ENCODE measurements at places on chromosomes 1 and 21. TPM values are rescaled to one million over a fixed set of nuclear protein-coding genes. Genes with fewer than 3 reads are reported as not detected.

DNA sequence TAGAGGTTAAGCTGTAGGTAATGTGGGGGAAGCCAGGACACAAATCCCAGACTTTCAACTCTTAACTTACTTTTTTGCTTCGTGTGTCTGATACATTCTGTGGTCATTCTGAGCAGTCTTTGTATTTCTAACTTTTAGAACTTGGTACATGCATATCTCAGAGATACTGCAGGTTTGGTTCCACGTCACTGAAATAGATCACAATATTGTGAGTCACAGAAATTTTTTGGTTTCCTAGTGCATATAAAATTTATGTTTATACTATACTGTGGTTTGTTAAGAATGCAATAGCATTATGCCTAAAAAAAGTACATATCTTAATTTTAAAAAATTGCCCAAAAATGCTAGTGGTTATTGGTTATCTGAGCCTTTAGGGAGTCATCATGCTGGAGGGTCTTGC lies 3.2 kb downstream of the URB2 start:
- no peak for DNase-seq
- H3K36me3 ChIP-seq, result peaks cover 10% of the 10 kb centered on the region
- H3K4me3 ChIP-seq, result no peak overlapping the region
- no peak overlapping the region for H3K27ac ChIP-seq
- H3K27me3 ChIP-seq, result no peaks in the 10 kb centered on the region
- H3K4me1 ChIP-seq, result peaks cover 35% of the 10 kb centered on the region

DNA sequence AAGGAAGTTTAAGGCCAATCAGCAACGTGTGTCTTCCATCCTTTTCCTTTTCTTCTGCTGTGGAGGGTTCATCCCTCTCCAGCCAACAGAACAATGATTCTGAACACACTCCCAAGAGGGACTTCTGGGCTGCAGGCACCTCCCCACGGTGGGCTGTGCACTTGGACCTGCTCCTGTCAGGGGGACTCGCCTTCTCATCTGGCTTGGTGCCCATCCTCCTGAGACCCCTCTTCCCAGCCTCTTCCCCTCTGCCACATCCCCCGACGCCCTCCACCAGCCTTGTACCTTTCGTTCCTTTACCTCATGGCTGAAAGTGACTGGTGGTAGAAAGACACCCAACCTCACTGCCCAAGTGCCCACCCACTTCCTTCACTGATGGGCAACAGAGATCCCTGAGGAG lies 26.0 kb upstream of the SLAMF9 start:
- no peak overlapping the region for H3K27ac ChIP-seq
- no peak for DNase-seq
- H3K4me3 ChIP-seq, result no peak overlapping the region
- H3K4me1 ChIP-seq, result no peaks in the 10 kb centered on the region
- H3K36me3 ChIP-seq, result no peaks in the 10 kb centered on the region

Gene UBL4B
- total RNA-seq, result not detected

Gene S100A7
- total RNA-seq, result not detected

DNA sequence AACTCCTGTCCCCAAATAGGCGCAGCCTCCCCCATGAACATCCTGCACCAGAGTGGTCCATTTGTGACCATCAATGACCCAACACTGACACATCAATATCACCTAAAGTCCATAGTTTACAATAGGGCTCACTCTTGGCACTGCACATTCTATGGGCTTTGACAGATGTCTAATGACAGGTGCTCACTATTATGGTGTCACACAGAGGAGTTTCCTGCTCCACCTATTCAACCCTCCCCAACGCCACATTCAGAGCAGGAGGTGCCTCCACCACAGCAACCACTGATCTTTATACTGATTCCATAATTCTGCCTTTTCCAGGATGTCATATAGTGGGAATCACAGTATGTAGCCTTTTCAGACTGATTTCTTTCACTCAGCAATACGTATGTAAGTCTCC lies 24.2 kb downstream of the GNG4 start:
- peaks cover 26% of the 10 kb centered on the region for H3K27me3 ChIP-seq
- H3K4me3 ChIP-seq, result no peak overlapping the region
- H3K36me3 ChIP-seq, result no peaks in the 10 kb centered on the region

Gene MAB21L3
- not detected for total RNA-seq

DNA sequence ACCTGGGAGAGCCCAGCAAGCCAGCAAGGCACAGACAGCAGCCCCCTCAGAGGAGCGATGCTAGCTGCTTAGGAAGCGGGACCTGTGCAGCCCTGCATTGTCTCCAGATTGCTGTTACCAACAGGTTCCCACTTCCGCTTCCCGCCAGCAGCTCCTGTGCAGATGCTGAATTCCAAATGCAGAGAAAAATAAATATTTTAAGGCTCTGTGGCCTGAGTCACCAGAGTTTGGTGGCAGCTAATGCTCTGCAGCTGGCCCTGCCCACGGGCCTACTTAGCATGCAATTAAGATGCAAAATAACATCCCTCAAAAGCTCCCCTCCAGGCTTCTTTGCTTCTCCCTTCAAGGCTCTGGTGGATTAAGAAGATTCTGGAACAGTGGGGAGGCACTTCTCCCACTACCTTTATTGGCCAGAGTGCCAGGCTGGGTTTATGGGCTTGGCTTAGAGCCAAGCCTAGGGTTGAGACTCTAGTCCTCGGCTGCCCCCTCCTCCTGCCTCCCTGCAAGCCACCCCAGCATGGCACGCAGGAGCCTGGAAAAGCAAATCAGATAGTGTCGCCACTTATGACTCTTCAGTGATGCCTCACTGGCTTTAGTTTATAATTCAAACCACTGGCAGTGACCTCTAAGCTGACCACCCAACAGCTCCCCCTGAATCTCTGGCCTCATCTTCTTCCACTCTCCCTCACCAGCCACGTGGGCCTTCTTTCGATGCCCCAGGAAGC lies 207.1 kb upstream of the ZC3H12A start:
- DNase-seq, result no peak
- no peaks in the 10 kb centered on the region for H3K4me1 ChIP-seq
- no peaks in the 10 kb centered on the region for H3K36me3 ChIP-seq
- peaks cover 5% of the 10 kb centered on the region for H3K27me3 ChIP-seq
- H3K4me3 ChIP-seq, result no peak overlapping the region

Gene SPRR4
- not detected for total RNA-seq

DNA sequence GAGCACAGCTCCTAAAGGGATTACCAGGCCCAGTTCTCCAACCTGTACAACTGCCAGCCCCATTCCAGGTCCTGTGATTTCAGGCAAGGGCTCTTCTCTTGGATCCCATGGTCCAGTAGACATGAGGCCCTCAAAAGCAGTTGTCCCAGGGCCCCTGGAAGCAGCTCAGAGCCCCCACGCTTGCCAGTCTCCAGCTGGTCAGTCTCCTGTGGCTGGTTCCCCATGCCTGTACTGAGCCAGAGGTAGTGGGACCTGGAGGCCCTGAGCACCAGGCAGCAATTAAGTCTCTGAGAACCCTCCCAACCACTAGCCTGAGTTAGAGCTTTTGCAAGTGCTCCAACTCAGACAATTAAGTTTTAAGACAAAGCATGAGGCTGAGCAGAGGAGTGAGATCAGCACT lies 36.9 kb downstream of the CDC42BPA start:
- no peak overlapping the region for H3K4me3 ChIP-seq
- no peak for DNase-seq
- H3K27ac ChIP-seq, result no peak overlapping the region
- peaks cover under 1% of the 10 kb centered on the region for H3K36me3 ChIP-seq
- H3K4me1 ChIP-seq, result no peaks in the 10 kb centered on the region

DNA sequence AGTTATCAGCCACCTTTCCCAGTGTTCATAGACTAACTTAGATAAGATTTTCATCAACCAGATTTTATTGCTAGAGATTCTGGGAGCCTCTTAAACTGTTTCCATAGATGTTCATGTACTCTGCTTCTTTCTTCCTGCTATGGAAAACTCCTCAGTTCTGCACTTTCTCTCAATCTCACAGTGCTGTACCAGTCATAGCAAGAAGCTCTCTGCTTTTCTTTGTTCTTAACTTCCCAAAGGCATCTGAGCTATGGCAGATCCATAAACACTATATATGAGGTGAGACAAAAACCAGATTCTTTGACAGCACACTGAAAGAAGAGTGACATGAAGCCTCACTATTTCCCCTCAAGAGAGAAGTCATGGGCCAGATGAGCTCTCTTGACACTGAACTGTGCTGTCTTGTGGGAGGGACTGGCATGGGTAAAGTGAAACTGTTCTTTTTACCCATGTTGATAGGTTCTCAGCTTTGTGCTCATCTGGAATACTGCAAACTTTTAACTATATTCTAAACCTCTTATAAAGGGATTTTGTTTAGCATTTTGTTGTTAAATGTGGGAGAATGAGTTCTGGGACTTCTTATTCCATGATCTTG lies 64.2 kb upstream of the LYPLAL1 start:
- no peak overlapping the region for H3K4me3 ChIP-seq
- no peaks in the 10 kb centered on the region for H3K4me1 ChIP-seq
- no peak overlapping the region for H3K27ac ChIP-seq
- H3K27me3 ChIP-seq, result no peaks in the 10 kb centered on the region
- H3K36me3 ChIP-seq, result no peaks in the 10 kb centered on the region

GRCh38 chr1:161705537-161705936 lies 1.5 kb upstream of the FCRLA start:
- no peaks in the 10 kb centered on the region for H3K36me3 ChIP-seq
- no peak overlapping the region for H3K4me3 ChIP-seq
- no peaks in the 10 kb centered on the region for H3K4me1 ChIP-seq
- no peak for DNase-seq

DNA sequence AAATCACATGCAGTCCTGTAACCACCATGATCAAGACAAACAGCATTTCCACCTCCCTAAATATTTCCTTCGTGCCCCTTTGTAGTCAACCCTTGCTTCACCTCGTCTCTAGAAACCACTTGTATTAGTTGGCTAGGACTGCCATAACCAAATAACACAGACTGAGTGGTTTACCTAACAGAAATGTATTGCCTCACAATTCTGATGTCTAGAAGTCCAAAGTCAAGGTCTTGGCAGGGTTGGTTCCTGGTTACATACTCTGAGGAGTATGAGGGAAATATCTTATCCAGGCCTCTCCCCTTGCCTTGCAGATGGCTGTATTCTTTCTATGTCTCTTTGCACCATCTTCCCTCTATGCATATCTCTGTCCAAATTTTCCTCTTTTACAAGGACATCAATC lies 23.3 kb upstream of the FRRS1 start:
- DNase-seq, result no peak
- H3K36me3 ChIP-seq, result no peaks in the 10 kb centered on the region
- peaks cover 15% of the 10 kb centered on the region for H3K4me1 ChIP-seq
- H3K4me3 ChIP-seq, result no peak overlapping the region
- H3K27ac ChIP-seq, result no peak overlapping the region
- peaks cover 9% of the 10 kb centered on the region for H3K27me3 ChIP-seq

DNA sequence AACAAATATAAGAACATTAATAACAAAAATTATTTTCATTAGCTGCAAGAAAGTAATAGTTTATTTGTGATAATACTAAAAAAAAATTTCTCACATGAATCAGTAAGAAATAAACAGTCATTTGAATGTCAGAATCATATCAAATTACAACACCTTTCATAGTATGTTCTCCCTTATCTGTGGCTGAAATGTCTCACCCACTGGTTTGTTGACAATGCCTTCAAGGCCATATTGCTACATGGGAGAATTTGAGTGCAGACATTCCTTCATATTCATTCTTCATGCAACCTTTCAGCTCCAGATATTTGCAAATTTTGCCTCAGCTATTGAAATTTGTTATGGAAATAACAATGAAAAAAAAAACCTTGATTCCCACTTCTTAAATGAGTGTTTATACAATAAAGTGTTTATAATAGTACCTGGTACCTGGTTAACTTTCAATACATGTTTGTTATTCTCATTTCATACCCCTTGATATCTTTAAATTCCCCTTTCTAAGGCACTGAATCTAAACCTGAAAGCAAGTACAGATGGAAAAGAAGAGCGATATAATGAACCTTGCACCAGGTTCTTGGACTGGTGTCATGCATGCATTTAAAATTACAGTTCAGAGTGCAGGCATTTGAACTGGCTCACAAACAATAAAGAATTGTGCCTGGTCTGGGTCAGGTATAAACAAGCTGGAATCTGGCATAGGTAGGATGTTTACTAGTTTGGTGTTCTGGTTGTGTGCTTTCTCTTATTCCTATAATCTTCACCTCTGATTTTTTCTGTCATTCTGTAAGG lies 242.2 kb upstream of the ADGRL2 start:
- no peak for DNase-seq
- no peaks in the 10 kb centered on the region for H3K4me1 ChIP-seq
- H3K4me3 ChIP-seq, result no peak overlapping the region
- no peaks in the 10 kb centered on the region for H3K36me3 ChIP-seq

GRCh38 chr1:153220606-153221303 lies 3.4 kb downstream of the PRR9 start:
- no peak overlapping the region for H3K4me3 ChIP-seq
- peaks cover 10% of the 10 kb centered on the region for H3K27me3 ChIP-seq
- no peaks in the 10 kb centered on the region for H3K36me3 ChIP-seq
- H3K27ac ChIP-seq, result no peak overlapping the region

GRCh38 chr1:30677471-30677870 lies 45.9 kb downstream of the MATN1 start:
- peaks cover 3% of the 10 kb centered on the region for H3K36me3 ChIP-seq
- H3K27me3 ChIP-seq, result peaks cover 21% of the 10 kb centered on the region
- no peaks in the 10 kb centered on the region for H3K4me1 ChIP-seq
- no peak overlapping the region for H3K4me3 ChIP-seq
- DNase-seq, result no peak
- H3K27ac ChIP-seq, result no peak overlapping the region

Gene KCNN3
- 0.06 TPM for total RNA-seq

GRCh38 chr1:201636097-201636496 lies 97.2 kb downstream of the NAV1 start:
- no peaks in the 10 kb centered on the region for H3K36me3 ChIP-seq
- H3K4me1 ChIP-seq, result no peaks in the 10 kb centered on the region
- no peak overlapping the region for H3K27ac ChIP-seq
- H3K27me3 ChIP-seq, result peaks cover 6% of the 10 kb centered on the region
- H3K4me3 ChIP-seq, result no peak overlapping the region

- DNase-seq, result no peak
- H3K27me3 ChIP-seq, result peaks cover 7% of the 10 kb centered on the region
- no peak overlapping the region for H3K27ac ChIP-seq
- H3K36me3 ChIP-seq, result no peaks in the 10 kb centered on the region
- H3K4me1 ChIP-seq, result peaks cover 6% of the 10 kb centered on the region
- H3K4me3 ChIP-seq, result no peak overlapping the region
These were observed 100.1 kb downstream of the C1orf21 start for GRCh38 chr1:184486761-184487445.

GRCh38 chr21:43188181-43188580 lies 19.4 kb downstream of the CRYAA start:
- peaks cover 19% of the 10 kb centered on the region for H3K4me1 ChIP-seq
- no peak overlapping the region for H3K4me3 ChIP-seq
- H3K27ac ChIP-seq, result no peak overlapping the region

- H3K36me3 ChIP-seq, result peaks cover 2% of the 10 kb centered on the region
- H3K27me3 ChIP-seq, result no peaks in the 10 kb centered on the region
- H3K27ac ChIP-seq, result no peak overlapping the region
- no peak for DNase-seq
These were observed 182.8 kb downstream of the EIF4G3 start for GRCh38 chr1:20993716-20994575.

GRCh38 chr1:232291261-232291660 lies 338.7 kb downstream of the SIPA1L2 start:
- no peak for DNase-seq
- no peak overlapping the region for H3K27ac ChIP-seq
- no peak overlapping the region for H3K4me3 ChIP-seq
- H3K36me3 ChIP-seq, result no peaks in the 10 kb centered on the region
